Cortex of kidney (tissue), 1 donor: ENCODE measurements at places on chromosomes 2 and 18.

DNA sequence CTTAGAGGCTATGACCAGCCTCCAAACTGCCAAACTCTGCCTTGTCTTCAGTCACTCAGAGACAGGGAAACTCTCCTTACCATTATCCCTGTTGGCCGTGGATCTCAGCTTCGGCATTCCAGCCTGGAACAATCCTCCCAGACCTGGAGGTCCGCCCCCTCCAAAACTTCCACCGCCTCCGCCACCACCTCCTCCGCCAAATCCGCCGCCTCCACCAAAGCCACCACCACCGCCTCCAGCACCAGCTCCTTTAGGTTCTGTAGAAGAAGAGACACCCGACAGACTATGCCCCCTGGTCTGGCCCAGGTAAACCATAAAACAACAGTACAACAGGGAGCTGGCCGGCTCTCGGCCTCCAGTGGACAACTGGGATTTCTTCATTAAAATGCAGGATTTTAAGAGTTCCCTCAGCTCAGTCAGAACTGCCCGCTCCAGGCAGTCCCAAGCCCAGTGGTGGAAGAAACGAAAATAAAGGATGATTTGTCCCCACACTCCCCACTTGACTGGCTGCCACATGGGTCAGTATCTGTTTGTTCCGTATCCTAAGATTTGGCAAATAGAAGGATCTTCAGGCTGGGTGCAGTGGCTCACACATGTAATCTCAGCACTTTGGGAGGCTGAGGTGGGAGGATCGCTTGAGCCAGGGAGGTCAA, 22.4 kb downstream of the WIPF1 start:
- DNase-seq = no peak

- no peak for DNase-seq
These were observed 1190.2 kb upstream of the NRXN1 start for GRCh38 chr2:52222128-52222527.

DNA sequence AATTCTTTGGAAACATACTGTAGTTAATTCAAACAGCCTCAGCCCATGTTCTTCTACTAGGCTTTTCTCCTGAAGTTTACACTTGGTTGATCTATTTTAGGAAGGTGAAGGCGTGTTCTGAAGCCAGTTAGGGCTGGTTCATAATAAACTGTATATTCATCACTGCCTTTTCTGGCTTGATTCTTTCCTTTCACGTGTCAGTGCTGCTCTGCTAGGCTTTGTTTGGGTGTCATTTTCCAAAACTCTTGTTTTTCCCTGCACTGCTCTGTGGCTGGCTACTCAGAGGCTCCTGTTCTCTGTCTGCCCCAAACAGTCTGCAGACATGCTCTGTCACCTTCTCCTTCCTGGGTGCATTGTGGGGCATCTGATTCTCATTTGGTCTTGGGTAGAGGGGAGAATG, 136.1 kb downstream of the PARD3B start:
- no peak for DNase-seq

- no peak for DNase-seq
These were observed 156.7 kb upstream of the SALL3 start for GRCh38 chr18:78822949-78823285.

DNA sequence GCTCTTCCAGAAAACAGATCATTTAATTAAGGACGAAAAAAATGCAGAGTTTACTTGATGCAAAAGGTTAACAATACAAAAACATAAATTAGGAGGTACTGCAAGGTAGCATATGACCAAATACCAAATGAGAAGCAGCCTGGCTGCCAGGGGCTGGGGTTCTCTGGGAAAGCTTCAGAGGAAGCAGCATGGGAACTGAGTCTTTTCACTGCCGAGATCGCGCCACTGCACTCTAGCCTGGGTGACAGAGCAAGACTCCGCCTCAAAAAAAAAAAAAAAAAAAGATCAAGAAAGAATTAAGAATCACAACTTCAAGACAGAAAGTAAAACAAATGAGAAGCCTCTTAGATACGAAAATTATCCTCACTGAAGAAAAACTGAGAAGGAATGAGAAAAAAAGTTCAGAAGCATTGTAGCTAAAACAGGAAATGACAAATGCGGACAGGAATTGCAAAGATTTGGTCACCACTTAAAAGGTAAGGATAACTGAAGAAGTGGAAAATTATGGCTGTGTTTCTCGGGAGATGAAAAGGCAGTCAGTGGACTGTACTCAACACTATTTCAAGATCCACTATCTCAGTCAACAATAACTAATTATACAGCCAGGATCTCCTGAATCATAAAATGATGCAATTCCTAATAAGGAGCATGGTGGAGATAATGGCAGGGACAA, 4.3 kb downstream of the SEPTIN10 start:
- no peak for DNase-seq

- no peak for DNase-seq
These were observed 67.4 kb downstream of the SH3YL1 start for GRCh38 chr2:196406-196805.

- no peak for DNase-seq
These were observed 214.3 kb upstream of the APCDD1 start for GRCh38 chr18:10239991-10240634.

- no peak for DNase-seq
These were observed 21.6 kb upstream of the TRIB2 start for GRCh38 chr2:12694990-12695774.

GRCh38 chr2:105645031-105645937, 99.4 kb upstream of the NCK2 start:
- no peak for DNase-seq

DNA sequence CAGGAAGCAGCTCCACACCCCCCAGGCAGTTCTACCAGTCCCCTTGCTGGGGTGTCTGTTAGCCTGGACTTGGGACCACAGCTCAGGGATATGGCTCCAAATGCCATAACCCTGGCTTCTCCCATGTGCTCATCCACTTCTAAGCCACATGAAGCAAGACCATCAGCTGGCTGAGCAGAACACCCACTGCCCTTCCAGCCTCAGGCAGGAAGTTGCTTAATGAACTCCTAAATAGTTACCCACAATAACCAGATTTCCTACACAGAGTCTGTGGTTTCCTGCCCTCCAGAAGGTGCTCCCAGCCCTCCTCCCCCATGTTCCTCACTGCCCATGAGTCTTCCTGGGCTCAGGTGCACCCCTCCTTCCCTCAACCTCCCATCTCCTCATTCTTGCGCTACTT, 98.3 kb upstream of the EPC2 start:
- DNase-seq = no peak

DNA sequence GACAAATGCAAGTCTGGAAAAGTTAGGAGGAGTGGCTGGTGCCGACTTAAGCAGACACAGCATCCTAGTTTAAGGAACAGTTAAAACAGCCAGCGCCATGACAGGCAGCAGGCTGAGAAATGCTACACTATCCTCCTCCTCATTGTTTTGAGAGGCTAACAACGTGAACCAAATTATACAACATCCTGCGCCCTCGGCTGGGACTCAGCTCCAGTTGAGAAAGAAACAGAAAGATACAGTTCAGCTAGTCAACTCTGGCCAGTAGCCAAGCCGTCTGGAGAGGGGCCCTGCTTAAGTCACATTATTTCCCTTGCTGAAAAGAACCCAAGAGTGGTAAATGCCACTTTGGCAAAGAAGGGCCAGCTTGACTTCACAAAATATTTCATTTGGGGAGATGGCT, 90.2 kb downstream of the BCL11A start:
- DNase-seq = no peak

DNA sequence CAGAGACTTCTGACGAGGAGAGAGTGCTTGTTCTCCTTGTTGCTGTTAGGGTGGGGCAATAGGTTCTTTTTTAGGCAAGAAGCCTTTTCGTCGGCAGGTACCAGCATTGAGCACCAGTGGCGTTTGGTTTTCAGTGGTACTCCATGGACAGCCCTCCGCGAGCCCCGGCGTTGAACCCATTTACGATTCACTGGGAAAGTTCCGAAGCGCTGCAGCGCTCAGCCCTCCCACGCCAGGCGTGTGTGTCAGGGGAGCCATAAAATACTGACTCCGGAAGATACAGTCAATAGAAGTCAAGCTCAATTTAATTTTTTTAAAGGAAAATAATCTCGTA, 494 bp upstream of the ROCK1 start:
- no peak for DNase-seq

- DNase-seq = no peak
These were observed 528.0 kb upstream of the TNP1 start for GRCh38 chr2:217387776-217388387.

GRCh38 chr2:69811591-69811990, 17.9 kb upstream of the GMCL1 start:
- no peak for DNase-seq

GRCh38 chr2:45218931-45219339, 209.7 kb upstream of the SIX2 start:
- no peak for DNase-seq

- DNase-seq = no peak
These were observed 155.1 kb upstream of the LMAN1 start for GRCh38 chr18:59514203-59514602.

- no peak for DNase-seq
These were observed 34.0 kb downstream of the UXS1 start for GRCh38 chr2:106159866-106160785.

DNA sequence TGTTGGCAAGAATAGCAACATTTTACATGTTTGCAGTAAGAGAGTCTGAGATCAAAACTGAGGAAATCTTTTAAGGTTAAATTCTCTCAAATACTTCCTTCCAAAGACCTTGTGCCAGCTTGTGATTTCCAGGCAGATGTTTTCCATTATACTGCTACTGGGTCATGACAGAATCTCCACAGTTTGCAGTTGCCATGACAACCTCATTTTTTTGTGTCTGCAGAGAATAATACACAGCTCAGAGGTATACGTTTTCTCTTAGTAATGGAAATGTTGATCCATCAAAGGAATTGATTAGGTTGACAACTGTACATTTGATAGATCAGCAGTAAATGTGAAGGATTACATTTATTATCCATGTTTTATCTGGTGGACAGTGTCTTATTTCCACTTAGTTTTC, 29.1 kb upstream of the CSRNP3 start:
- DNase-seq = no peak

- DNase-seq = no peak
These were observed 99.9 kb downstream of the DYM start for GRCh38 chr18:49360582-49360981.

GRCh38 chr2:234528410-234529148, 31.7 kb upstream of the ARL4C start:
- no peak for DNase-seq

DNA sequence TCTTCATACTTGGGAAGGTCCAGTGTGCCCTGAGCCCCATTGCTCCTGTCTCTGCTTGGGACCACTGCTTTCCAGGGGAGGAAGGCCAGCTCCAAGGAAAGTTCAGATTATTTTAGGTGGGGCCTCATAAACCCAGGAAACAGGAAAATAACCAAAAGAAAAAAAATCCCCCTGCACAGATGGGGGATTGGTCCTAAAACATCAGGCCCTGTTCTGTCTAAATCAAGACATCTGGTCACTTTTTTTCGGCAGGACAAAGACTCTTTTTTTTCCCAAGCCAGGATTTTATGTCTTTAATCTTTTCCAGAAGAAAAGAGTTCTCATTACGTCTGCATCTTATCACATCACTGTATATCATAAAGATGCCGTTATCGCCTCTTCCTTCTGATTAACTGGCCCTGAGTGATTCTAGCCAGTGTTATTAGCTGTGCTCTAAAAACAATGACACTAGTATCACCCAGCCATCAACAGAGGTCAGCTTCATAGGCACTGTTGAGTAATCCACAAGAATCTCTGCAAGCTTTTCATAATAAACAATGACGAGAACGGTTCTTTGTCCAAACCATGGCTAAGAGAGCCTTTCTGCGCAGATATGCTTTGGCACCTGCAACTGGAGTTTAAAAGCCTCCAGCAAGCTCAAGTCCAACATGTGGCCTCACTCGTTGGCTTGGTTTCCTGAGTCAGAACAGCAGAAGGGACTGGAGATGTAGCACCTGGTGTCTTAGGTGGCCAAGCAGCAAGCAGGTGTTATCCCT, 138.2 kb downstream of the VAPA start:
- no peak for DNase-seq

DNA sequence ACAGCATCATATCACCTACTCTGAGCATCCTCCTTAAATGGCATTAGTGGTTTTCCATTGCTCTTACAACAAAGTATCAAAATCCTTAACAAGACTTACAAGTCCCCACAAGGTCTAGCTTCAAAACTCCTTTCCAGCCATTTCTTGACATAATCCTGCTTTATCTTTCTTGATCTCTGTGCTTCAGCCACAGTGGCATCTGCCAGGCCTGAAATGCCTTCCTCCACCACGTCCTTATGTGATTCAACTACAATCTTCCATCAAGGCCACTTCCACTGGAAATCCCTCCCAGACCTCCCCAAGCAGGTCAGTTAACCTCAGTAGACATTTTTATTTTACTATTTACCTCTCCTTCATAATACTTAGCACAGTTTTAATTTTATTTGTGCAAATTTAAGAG, 83.8 kb upstream of the CCDC150 start:
- no peak for DNase-seq

- DNase-seq = no peak
These were observed 11.7 kb downstream of the AQP12B start for GRCh38 chr2:240670950-240671349.

DNA sequence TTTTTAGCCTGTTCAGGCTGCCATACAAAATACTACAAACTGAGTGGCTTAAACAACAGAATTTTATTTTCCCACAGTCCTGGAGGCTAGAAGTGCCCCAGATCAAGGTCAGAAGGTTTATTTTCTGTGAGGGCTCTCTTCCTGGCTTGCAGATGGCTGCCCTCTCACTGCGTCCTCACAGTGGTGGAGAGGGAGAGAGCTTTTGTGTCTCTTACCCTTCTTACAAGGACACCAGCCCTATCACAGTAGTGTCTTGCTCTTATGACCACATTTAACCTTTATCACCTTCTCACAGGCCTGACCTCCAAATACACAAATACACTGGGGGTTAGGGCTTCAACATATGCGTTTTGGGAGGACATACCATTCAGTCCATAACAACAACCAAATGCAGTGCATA, 11.7 kb downstream of the WDR7 start:
- DNase-seq = no peak

DNA sequence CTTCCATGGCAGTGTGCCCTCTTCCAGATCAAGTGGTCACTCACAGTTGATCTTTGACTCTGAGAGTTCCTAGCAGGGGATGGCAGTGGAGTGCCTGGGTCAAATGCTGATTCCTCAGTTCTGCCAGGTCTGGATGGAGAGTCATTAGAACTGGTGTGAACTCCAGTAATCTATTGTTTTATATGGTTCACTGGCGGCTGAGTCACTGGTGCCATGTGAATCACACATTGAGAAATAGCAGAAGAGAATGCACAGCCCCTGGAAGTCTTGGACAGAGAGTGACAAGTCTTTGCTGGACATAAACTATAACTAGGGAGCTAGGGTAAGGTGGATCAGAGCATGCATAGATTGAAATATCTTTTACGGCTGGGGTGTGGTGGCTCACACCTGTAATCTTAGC, 86.9 kb downstream of the EIF2AK3 start:
- DNase-seq = no peak

- DNase-seq = no peak
These were observed 36.3 kb downstream of the NRXN1 start for GRCh38 chr2:50995610-50996009.

DNA sequence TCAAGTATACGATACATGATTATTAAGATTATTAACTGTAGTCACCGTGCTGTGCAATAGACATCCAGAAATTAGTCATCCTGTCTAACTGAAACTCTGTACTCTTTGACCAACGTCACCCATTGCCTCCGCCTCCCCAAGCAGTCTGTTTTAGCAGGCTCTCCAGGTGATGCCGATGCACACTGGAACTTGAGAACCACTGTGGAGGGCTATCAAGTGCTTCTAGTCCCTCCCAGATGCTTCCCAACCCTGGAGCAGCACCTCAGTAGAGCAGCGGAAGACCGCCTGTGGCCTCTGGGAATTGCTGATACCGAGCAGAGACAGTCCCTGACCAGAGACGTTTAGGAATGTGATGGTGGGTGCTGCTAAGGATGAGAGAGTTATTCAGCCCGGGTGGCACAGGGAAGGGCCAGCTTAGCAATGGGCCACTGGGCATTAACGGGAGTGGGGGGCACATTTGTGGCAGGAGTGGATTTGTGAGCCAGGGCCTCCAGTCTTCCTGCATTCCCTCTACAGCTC, 50.7 kb downstream of the LIPG start:
- DNase-seq = no peak
